ENCODE measurements at places on chromosomes 3 and 15. TPM values are rescaled to one million over a fixed set of nuclear protein-coding genes. Genes with fewer than 3 reads are reported as not detected.

DNA sequence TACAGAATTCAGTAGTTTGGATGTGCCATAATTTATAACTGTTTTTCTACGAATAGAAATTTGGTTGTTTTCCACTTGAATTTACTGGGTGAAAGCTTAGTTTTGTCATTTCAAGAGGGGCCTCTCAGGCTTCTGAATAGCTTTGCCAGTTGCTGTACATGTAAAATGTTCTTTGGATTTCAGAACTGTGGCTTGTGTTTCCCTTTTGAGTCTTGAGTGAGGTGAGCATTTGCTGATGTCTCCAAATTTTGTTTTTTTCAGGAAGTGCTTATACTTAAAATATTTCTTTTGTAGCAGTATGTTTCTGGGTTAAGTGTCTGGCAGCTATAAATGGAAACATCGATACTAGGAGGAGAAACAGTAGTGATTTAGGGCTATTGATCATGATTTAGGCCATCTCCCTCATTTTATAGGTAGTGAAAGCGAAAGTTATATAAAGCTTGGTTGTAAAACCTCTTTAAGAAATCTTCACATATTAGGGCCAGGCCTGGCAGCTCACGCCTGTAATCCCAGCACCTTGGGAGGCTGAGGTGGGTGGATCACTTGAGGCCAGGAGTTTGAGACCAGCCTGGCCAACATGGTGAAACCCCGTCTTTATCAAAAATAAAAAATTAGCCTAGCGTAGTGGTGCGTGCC is 9.2 kb upstream of the TRAK1 start:
- no peak for DNase-seq

DNA sequence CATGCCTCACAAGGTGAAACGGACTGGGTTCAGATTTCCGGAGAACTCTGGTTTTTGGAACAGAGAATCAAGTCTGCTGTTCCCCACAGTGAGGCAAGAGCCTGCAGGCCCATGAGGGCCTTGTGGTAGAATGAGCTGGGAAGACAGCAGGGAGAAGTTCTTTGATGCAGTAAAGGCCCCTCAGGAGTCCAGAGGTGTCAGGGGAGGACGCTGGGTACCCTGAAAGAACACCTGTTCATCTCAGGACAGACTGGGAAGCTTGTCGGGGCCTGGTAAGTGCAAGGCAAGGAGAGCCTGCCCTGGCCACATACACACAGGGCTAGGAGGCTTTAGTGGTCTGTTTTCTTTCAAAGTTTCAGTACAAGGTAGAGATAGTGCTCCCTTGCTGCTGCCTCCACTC is 3.7 kb upstream of the ZBTB47 start:
- DNase-seq = no peak

DNA sequence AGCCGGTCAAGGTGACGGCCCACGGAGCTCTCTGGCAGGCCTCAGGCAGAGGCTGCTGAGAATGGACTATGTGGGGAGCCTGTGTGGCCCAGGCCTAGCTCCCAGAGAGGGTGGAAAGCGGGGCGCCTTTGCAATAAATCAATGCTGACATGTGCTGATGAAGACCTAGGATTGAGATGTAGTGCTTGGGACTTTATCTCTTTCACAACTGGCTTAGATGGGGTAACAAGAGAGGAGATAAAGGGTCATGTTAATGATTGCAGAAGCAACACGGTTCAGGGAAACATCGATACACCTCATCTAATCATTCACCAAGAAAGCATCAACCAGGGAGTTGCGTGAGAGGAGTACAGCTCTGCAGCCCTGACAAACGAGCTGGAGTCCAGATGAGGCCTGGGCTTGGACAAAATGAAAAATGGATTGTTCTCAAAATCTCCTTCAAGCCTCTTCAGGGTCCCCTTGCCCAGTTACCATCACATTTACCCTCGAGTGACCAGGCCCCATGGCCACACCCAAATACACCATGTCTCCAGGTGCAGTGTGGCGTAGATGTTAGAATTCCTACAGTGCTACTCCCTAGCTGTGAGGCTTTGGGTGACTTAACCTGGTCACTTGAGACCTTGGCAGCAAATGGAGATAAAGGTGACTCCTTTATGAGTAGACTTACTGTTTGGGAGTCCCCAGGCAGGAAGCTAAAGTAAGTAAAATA is 146.4 kb upstream of the LIPC start:
- no peak for DNase-seq

DNA sequence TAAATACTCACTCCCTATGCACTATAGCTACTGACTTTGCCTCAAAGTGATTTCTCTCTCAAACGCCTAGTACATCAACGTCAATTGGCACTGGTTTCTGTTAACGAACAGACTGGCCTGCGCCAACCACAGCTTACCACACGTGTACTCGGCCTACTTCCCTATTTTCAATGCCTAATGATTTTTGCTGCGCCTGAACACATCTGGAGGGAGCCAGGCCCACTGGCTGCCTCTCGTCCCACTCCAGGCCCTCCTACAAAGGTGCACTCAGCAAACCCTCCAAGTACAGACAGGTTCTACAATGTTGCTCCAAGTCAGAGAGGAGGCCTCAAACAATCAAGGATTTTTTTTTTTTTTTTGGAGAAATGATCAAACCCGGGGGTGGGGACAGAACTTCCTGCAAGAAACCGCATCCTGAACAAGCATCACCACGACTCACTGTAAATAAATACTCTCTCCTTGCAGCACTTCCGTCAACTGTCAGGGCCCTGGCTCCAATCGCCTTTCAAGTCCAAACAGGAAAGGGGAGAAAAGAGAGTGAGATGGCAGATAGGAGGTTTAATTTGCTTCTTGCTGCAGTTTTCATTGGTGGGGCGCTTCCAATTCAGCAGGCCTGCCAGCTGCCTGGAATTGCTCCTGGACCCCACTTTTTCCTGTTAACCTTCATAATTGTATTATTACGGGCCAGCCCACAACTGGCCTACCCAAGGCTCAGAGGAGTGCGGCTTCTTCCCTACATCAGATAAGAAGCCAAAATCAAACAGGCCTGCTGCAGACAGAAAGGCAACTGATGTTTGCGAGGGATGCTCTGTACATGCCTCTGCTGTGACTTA is 139.3 kb downstream of the FOXP1 start:
- no peak for DNase-seq

DNA sequence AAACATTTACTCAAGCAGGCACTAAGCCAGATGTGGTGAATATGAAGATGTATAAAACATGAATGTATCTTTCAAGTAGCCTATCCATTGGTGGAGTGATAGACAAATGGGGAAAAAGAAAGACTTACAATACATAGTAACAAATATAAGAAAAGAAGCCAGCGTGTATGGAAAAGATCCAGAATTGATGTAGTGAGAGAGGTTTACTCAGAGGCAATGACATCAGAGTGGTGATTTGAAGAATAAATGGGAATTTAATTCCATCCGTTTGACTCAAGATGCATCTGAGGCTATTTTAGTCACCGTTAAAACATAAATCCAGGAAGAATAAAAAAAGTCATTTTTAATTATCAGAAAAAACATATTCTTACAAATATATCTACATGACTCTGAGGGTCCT is 162.6 kb downstream of the IL1RAP start:
- no peak for DNase-seq

GRCh38 chr15:34757262-34757661 is 2.5 kb upstream of the GJD2 start:
- no peak for DNase-seq

Gene MAP6D1
- total RNA-seq = 1.5 TPM

Gene DHFR2
- 9.9 TPM for total RNA-seq

Gene SCG5
- 1.3 TPM for total RNA-seq

Gene OR5K2
- total RNA-seq = not detected

Gene SLC24A5
- total RNA-seq = not detected

Gene CPNE9
- total RNA-seq = 0.16 TPM
